ENCODE measurements at places on chromosomes 12 and 14.

- H3K36me3 ChIP-seq = peaks cover 33% of the 10 kb centered on the region
- peaks cover 30% of the 10 kb centered on the region for H3K4me1 ChIP-seq
- no peak overlapping the region for H3K27ac ChIP-seq
- H3K27me3 ChIP-seq = no peaks in the 10 kb centered on the region
Measured at GRCh38 chr14:74474376-74474775, 18.7 kb downstream of the NPC2 start.

- H3K27me3 ChIP-seq = no peaks in the 10 kb centered on the region
- H3K4me3 ChIP-seq = peak overlapping the region; percentile 78
- H3K4me1 ChIP-seq = peaks cover 27% of the 10 kb centered on the region
- DNase-seq = no peak
- peaks cover 31% of the 10 kb centered on the region for H3K36me3 ChIP-seq
- peak overlapping the region; percentile 80 for H3K27ac ChIP-seq
Measured at GRCh38 chr12:109900752-109901580, 892 bp downstream of the TCHP start.

DNA sequence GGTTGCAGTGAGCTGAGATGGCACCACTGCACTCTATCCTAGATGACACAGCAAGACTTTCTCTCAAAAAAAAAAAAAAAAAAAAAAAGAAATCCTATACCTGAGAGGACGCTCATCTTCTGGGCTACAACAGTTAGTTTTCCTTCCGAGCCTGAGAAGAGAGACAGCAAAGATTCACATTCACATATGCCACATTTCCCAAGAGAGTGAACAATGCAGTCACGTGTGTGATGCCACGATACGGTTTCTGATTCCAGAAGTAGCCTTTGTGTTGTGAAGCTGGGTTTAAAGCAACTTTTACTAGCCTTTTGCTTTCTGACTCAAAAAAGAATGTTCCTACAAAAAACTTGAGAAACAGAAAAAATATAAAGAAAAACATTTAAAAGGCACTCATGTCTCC lies 19.5 kb downstream of the GCN1 start:
- no peaks in the 10 kb centered on the region for H3K27me3 ChIP-seq
- peaks cover 100% of the 10 kb centered on the region for H3K36me3 ChIP-seq
- no peaks in the 10 kb centered on the region for H3K4me1 ChIP-seq
- DNase-seq = no peak
- no peak overlapping the region for H3K4me3 ChIP-seq
- H3K27ac ChIP-seq = no peak overlapping the region

DNA sequence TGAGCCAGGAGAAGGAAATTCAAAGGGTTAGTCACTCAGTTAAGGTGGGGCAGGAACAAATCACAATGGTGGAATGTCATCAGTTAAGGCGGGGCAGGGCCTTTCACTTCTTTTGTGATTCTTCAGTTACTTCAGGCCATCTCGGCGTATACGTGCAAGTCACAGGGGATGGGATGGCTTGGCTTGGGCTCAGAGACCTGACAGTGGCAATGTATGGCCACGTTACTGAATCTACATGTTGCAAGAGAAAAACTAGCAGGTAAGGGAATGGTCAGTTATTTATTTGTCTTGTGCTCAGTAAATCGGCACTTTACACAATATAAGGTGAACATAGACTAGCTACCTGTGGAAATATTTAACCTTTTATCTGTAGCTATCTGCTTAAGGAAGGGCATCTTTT lies 11.9 kb downstream of the SLCO1B3 start:
- H3K4me1 ChIP-seq = no peaks in the 10 kb centered on the region
- H3K4me3 ChIP-seq = no peak overlapping the region
- DNase-seq = no peak
- no peaks in the 10 kb centered on the region for H3K27me3 ChIP-seq

- no peak overlapping the region for H3K27ac ChIP-seq
- H3K27me3 ChIP-seq = no peaks in the 10 kb centered on the region
- H3K36me3 ChIP-seq = no peaks in the 10 kb centered on the region
Measured at GRCh38 chr12:100995771-100996170, 201.2 kb downstream of the ANO4 start.

- H3K36me3 ChIP-seq = no peaks in the 10 kb centered on the region
- H3K4me1 ChIP-seq = peaks cover 85% of the 10 kb centered on the region
- no peaks in the 10 kb centered on the region for H3K27me3 ChIP-seq
- DNase-seq = no peak
- H3K27ac ChIP-seq = no peak overlapping the region
- no peak overlapping the region for H3K4me3 ChIP-seq
Measured at GRCh38 chr14:24956104-24956503, 93.8 kb downstream of the STXBP6 start.
